ENCODE measurements at places on chromosomes 3 and 15.

GRCh38 chr15:80815106-80815505 is 35.9 kb downstream of the CEMIP start:
- no peak for DNase-seq

DNA sequence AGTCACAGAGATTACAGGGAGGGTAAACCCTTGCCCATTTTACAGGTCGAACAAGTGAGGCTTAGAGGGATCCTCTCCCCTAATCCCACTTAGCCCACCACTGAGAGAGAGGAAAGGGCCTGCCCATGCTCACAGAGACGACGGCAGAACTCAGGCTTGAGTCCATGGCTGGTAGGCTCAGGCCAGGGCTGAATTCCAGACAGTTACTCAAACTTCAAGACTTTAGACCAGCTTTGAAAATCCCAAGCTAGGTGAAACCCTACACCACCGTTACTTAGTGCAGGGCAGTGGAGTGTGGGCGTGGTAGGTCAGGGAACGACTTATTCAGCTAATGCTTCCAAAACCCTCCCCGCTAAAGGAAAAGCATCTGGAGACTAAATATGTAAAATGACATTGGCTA is 16.4 kb downstream of the GRIP2 start:
- no peak for DNase-seq

DNA sequence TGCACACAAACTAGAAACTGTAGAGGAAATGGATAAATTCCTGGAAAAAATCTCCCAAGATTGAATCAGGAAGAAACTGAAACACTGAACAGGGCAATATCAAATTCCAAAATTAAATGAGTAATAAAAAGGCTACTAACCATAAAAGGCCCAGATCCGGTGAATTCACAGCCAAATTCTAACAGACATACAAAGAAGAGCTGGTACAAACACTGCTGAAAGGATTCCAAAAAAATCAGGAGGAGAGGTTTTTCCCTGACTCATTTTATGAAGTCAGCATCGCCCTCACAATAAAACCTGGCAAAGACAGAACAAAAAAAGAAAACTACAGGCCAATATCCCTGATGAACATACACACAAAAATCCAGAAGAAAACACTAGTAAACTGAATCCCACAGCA is 462.4 kb upstream of the THBS1 start:
- no peak for DNase-seq

DNA sequence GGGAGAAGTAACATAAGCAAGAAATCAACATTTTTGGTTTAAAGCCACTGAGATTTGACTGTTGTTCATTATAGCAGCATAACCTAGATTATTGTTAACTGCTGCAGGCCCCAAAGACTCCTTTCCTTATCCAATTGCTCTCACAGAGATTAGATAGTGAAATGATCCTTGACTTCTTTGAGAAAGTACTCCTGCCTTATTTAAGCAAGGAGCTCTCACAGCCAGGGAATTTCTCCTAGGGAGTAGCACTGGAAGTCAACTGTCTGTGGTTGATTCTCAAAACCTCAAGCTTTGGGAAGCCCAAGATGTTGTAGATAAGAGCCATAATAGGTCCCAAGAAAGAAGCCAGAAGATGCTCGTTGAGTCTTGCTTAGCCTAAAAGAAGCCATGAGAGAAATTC is 151.8 kb upstream of the TSC22D2 start:
- DNase-seq = no peak

- DNase-seq = no peak
These were observed 8.0 kb downstream of the POC1A start for GRCh38 chr3:52146189-52146588.

GRCh38 chr15:67116742-67117141 is 51.3 kb downstream of the SMAD3 start:
- DNase-seq = peak; percentile 86

DNA sequence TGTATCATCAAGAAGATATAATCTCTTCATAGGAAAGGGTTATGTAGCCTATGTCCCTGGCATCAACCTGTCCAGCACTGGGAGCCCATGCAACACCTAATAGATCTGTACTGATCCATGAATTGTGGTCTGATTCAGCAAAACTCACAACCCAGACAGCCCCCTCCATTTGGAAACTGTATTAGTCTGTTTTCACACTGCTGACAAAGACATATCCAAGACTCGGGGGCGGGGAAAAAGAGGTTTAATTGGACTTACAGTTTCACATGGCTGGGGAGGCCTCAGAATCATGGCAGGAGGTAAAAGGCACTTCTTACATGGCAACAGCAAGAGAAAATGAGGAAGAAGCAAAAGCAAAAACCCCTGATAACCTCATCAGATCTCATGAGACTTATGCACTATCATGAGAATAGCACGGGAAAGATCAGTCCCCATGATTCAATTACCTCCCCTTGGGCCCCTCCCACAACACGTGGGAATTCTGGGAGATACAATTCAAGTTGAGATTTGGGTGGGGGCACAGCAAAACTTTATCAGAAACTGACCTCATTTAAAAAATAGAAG is 83.3 kb downstream of the TRIM42 start:
- DNase-seq = peak; percentile 33

DNA sequence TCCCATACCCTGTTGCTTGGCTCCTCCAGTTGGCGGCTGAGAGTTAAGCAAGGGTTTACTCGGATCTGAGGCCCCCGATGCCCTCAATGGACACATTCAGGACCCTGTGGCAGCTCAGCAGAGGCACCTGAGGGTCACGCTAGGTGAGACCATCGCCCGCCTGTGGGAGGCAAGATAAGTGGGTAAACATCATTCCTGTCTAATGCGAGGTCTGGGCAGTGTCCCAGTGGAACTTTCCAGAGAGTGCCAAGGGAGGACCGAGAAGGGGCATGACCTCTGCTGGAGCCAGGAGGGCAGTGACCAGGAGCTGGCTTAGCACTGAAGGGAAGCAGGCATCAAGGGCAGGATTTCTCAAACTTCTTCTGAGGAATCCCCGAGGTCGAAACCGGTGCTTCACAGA is 65.4 kb upstream of the SEC61A1 start:
- DNase-seq = no peak

DNA sequence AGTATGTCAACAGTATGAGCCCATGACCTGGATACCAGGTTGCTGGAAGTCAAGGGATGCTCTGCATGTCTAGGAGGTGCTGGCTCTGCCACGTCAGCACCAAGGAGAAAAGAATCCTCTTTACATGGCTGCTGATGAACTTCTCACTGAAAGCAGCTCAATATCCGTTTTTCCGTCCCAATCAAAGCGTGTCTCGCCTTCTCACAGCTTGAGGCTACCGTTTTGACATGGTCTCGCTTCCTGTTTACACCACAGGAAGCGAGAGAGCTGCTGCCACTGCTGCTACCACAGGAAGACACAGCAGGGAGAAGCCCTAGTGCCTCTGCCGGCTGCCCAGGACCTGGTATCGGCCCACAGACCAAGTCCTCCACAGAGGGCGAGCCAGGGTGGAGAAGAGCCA is 27.3 kb downstream of the STARD5 start:
- DNase-seq = peak; percentile 80

DNA sequence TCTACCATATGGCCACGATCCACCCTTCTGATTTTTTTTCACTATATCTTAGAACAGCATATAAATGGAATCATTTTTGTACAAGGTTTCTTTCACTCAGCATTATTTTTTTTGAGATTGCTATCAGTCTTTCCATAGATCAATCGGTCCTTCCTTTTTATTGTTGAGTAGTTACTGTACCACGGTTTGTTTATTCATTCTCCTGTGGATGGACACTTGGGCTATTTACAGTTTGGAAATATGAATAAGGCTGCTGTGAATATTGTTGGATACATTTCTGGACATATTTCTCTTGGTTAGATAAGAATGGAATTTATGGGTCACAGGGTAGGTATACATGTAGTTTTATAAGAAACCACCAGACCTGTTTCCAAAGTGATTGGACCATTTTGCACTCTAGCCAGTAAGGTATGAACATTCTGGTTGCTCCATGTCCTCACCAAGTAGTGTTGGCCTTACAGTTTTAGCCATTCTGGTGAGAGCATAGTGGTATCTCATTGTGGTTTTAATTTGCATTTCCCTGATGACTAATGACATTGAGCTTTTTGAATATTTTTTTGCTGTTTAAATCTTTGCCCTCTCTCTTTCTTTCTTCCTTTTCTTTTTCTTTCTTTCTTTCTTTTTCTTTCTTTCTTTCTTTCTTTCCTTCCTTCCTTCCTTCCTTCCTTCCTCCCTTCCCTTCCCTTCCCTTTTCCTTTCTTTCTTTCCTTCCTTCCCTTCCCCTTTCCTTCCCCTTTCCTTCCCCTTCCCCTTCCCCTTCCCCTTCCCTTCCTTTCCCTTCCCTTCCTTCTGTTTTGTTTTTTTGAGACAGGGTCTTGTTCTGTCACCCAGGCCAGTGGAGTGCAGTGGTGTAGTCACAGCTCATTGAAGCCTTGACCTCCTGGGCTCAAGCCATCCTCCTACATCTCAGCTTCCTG is 49.2 kb downstream of the LRRK1 start:
- DNase-seq = no peak

DNA sequence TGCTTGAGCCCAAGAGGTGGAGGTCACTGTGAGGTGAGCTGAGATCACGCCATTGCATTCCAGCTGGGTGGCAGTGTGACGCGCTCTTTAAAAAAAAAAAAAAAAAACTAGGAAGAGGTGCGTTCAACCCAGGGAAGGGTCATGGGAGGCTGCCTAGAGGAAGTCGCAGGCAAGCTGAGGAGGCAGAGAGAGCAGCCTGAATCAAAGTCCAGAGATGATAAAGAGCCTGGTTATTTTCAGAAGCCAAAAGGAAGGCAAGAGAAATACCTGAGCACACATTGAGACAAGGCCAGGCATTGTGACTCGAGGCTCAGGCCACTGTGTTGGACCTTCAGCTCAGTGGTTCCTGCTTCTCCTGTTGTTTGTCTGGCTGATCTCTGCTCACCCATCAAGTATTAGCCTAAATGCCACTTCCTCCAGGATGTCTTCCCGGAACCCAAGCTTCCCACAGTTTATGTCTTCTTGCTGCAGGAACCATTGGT is 16.1 kb upstream of the GCNT3 start:
- DNase-seq = no peak
